AML-193 (cell line): ENCODE measurements at places on chromosomes 13 and 19.
A peak's percentile ranks its signal among the peaks of the same experiment; 100 is the strongest.

- DNase-seq = no peak
Observed at GRCh38 chr19:15788594-15789270, 1.3 kb downstream of the OR10H5 start.

GRCh38 chr13:23440821-23441618, 7.5 kb upstream of the SACS start:
- no peak for DNase-seq

DNA sequence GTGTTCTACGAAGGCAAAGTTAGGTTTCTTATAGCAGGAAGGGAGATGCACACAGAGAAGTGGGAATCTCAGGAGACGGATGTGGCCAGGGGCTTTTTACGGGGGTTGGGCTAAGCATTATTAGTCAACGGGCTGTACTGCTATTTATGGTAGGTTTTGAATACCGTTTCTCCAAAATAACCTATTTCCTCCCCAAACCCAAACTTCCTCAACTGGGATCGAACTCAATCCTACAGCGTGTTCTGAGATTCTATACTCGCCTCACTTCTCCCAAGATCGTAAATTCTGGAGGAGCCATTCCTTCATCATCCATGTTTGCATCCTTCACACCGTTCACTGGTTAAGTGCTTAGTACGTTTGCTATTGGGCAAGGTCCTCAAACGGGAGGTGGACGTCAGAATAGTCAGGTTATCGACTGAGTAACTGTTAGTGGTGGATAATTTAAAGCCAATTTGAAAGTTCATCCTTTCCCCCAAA, 1.2 kb upstream of the TRIM13 start:
- peak; percentile 55 for DNase-seq

DNA sequence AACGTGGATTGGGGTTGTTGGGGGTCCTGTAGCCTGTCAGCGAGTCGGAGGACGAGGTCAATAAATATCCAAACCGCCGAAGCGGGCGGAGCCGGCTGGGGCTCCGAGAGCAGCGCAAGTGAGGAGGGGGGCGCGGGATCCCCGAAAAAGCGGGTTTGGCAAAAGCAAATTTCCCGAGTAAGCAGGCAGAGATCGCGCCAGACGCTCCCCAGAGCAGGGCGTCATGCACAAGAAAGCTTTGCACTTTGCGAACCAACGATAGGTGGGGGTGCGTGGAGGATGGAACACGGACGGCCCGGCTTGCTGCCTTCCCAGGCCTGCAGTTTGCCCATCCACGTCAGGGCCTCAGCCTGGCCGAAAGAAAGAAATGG, 754 bp upstream of the SIX5 start:
- DNase-seq = no peak

DNA sequence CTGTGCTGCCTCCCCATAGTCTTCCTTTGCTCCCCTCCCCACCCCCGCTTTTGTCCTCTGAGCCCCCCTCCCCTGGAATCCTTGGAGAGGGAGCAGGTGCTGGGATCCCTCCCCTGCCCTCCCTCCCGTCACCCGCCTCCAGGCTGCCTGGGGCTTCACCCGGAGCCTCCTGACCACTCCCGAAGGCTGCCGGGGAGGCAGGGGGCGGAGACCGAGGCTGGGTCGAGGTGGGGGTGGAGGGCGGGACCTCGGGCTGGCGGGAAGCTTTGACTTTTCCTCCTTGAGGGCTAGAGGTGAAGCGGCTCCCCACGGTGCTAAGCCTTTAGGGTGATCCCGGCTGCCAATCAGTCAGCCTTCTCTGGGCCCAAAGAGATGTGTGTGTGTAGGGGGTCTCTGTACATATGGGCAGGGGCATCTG, 1.5 kb downstream of the KMT5C start:
- DNase-seq = peak; percentile 34

DNA sequence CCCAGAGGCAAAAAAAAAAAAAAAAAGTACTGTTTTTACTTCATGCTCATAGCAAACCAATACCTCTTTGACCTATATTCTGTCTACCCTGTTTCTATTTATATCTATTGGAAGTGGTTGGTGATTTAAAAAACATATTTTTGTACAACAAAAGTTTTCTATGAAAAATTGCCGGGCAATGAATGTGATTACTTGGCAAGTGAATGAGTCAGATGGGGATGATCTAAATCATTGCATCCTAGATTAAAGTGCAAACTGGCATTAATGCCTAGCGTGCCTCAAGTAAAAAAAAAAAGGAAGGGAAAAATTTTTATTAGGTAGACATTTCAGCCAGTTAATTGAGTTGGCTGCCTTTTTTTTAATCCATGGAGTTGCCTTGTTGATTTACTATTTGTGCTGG, 500.6 kb downstream of the KCTD12 start:
- DNase-seq = no peak

GRCh38 chr13:24022568-24022967, 125.3 kb upstream of the C1QTNF9B start:
- DNase-seq = no peak

- no peak for DNase-seq
Observed at GRCh38 chr19:4115050-4115817, 8.7 kb downstream of the MAP2K2 start.

GRCh38 chr13:35629026-35629425, 152.5 kb upstream of the MAB21L1 start:
- no peak for DNase-seq

- DNase-seq = no peak
Observed at GRCh38 chr13:48434200-48434599, 21.3 kb upstream of the LPAR6 start.

GRCh38 chr13:89695343-89696257, 1651.9 kb upstream of the MIR17HG start:
- peak; percentile 28 for DNase-seq

GRCh38 chr19:39032063-39032918, at the start of gene FBXO27:
TSS of gene FBXO27 (minus strand) at chr19:39032549. CDS start at chr19:39032227, 322 bp downstream.
- DNase-seq = no peak

- DNase-seq = no peak
Observed at GRCh38 chr13:56314765-56315164, 826.0 kb upstream of the PRR20A start.

DNA sequence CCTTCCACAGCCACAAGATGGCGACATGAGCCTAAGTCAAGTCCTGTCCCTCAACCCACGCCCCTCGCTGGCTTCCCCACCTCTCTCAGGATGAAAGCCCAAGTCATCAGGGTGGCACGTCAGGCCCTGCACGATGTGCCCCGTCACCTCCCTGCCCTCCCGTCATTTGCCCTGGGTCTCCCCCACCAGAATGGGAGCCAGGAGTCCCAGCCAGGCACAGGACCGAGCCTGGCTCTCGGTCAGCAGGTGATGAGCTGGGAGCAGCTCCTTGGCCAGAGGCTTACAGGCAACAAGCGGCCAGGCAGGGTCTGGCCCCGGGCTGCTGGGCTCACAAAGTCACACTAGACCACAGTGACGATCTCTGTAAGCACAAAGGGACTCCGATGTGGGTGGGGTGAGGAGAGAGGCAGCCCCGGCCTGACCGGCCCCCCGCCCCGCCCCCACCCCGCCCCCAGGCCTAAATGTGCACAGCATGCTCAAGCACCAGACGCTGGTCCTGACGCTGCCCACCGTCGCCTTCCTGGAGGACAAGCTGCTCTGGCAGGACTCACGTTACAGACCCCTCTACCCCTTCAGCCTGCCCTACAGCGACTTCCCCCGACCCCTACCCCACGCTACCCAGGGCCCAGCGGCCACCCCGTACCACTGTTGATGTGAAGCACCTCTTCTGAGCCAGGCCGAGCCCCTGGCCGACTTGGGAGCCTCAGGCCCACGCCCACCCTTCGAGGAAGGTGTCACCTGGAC, 7.3 kb downstream of the MRPL4 start:
- peak; percentile 68 for DNase-seq

DNA sequence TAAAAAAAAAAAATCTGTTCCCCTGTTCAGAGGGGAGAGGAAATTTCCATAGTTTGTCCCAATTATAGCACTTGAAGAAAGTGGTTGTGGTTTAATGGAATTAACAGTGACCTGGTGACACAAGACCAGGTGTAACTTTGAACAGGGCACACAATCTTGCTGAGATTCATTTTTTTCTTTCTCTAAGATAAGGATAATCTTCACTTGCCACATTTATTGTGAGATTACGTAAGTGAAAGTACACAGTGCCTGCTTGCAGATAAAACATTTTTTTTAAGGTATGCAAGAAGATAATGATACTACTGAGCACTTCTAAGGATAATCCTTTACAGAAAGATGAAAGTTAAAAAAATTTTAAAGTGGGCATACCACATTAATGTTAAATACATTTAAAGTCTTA, 448.1 kb downstream of the DIAPH3 start:
- DNase-seq = no peak

DNA sequence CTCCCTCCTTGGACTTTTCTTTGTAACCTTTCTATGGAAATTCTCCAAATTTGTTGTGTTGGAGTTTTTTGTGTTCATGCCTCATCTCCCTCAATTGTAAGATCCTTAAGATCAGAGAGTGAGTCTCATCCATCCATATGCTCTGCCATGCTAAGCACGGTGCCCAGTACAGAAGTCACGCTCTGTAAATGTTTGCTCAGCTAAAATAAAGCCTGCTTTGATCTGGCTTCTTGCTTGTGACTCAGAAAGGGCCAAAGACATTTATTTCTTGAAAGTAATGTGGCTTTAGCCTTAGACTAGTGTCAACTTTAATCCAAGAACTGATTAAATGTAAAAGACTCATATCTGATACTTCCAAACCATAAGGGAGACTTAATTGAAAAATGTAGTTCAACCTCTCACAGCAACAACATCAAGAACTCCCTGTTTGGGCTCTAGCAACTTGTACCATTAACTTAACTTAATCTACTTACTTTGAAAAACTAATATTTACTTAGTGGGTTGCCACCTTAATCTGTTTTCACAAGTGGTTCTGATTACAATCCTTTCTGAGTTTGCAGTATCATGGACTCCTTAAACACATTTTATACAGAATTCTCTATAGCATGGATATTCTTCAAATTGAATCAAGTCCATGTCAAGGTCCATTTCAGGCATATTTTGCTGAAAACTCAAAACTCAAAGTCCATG, 100.2 kb downstream of the KL start:
- DNase-seq = no peak

- no peak for DNase-seq
Observed at GRCh38 chr19:19662871-19663255, 613 bp downstream of the ATP13A1 start.

GRCh38 chr13:105655046-105655445, 880.4 kb downstream of the EFNB2 start:
- DNase-seq = no peak

DNA sequence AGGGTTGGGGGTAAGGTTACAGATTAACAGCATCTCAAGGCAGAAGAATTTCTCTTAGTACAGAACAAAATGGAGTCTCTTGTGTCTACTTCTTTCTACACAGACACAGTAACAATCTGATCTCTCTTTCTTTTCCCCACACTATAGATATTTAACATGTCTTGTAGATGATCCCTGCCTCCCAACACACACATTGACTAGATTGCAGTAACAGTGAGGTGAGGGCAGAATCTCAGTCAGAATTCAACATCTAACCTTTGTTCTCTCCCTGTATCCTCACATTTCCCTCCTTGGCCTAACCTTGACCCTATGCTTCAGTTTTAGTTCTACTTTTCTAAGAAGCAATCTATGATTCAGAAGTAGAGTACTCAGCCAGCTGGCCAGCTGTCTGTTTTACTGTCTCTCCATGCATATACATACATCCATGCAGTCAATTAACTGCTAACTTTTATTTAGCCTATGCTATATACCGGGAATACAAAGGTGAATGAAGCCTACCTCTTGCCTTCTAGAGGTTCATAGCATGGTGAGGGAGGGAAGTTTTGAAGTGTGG, 18.1 kb downstream of the DNAJC15 start:
- DNase-seq = no peak

DNA sequence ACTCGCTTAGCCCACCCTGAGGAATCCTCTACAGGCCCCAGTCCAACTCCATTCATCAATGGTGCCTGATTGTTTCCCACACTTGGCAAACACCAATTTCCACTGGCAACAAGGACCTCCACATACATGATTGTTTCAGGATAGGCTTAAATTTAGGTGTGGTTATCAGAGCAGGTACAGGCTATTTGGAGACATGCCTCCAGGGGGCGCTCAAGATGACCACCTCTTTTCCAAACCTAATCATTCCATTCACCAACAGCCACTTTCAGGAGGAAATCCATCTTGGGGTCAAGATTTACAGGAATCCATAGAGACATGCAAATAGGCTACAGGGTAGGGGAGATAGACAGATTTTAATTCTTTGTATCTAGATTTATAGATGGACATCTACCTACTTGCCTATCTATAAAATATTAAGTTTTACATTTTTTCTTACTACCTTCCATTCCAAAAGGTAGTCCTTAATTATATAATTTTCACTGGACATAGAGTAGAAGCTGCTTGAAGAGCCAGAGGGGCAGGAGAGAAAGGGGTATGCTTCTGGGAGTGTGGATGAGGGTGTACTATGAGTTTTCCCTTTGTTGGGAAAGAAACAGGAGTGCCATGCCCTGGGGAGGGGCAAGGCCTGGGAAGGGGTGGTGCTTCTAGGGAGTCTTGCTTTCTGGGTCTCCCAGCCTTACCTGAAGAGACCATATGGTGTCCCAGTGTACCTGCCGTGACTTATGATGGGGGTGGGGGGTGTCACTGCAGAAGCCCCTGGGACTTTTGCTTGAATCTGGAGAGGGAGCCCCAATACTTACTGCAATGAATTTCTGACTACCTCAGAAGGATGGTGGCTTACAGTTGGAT, 14.1 kb upstream of the PCDH8 start:
- peak; percentile 33 for DNase-seq

DNA sequence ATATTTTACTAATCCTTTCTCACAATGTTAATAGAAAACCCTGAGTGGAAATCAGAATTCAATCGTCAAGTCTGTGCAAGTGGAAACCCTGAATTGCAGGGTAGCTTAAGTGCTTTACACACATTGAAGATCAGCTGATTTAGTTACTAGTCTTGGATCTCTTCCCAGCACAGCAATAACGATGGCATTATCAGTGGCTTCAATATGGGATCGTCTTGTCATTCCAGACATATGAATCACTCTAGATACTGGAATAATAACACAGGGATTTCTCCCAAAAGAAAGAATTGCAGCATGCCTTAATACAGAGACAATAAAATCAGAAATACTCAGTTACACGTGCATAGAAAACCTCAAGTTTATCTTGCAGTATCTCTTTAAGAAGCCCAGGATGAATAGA, 12.6 kb upstream of the METTL21C start:
- DNase-seq = no peak

DNA sequence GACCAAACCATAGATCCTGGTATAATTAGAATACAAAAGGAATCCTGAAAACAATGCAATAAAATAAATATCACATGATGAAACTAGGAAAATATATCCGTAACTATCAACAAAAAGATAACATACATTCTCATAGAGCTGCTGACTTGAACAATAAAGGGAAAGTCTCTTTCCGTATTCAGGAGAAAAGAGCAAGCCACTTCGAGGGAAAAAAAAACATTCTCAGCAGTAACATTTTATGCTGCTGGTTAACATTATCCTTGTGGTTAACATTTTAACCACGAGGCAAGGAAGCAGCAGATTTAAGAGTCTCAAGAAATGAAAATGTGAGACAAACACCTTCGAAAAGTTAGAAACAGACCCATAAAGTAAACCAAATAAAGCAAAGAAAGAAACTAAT, 25.8 kb downstream of the NALCN start:
- DNase-seq = no peak

GRCh38 chr19:38009650-38010242, 102.7 kb downstream of the SIPA1L3 start:
- DNase-seq = no peak
